Activated T-cell treated with anti-CD3 and anti-CD28 coated beads, Interleukin-2, amount 50 U/mL, for 4 hours (primary cell): ENCODE measurements at places on chromosomes 3 and 15. TPM values are rescaled to one million over a fixed set of nuclear protein-coding genes. Genes with fewer than 3 reads are reported as not detected.

DNA sequence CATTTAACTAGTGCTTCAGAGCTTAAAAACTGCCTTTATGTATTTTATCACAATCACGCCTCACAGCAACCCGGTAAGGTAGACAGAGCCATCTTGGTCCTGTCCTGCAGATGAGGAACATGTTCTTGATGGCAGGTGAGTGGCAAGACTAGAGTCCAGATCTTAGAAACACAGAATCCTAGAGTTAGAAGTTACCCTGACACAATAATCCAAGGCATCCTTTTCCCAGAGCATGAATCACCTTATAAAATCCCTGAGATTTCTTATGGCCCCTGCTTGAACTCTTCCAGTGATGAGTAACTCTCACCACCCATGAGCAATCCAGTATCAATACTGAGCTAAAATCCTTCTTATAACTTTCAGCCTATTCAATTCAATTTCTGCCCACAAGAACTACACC, 16.9 kb downstream of the POPDC2 start:
- no peak for DNase-seq

DNA sequence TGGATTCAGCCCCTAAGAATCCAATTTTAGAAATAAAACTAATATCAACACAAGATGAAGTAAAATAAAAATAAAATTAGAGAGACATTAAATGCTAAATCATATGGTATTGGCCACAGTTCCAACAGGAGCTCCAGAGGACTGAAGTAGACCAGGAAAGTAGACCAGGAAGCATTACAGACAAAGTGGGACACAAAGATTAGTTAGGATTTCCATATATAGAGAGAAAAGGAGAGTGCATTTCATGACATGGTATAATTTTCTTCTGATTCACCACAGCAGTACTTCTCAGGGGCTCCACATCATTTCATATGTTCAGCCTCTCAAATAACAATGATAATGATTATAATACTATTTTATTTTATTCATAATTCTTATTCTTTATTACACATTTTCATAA, 18.3 kb downstream of the FGF7 start:
- DNase-seq, result no peak

GRCh38 chr15:28786521-28786920, 61.9 kb downstream of the GOLGA6L7 start:
- DNase-seq, result no peak

DNA sequence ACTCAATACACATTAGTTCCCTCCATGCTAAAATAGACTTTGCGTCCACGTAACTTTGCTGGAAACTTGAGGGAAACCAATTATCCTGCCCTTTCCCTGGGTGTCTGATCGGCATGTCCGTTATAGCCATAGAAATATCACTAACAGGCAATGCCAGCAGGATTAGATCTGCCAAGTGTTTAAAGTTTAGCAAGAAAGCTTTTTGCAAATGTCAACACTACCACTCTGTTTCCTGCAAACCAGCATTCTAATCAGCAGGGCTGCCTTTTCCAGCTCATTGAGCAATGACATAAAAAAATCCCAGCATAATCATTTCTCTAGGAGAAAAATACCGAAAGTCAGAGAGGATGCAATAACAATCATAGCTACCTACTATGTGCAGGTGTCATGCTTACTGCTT, 60.9 kb downstream of the NOX5 start:
- no peak for DNase-seq

DNA sequence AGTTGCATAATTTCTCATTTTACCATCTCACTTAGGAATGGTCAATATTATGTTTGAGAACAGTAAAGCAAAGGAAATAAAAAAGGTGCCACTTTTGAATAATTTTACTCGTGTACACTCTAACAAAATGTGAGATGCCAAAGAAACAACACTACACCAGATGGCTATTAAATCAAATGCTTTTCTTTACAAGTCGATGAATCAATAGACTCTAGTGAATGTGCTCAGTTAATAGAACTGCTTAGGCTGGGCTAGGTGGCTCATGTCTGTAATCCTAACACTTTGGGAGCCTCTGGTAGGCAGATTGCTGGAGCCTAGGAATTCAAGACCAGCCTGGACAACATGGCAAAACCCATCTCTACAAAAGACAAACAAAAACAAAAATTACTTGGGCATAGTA, 87.9 kb downstream of the ZNF609 start:
- DNase-seq, result no peak

TRAIP gene
- total RNA-seq, result 12.1 TPM
